ENCODE measurements at places on chromosomes 12 and 14.
A peak's percentile ranks its signal among the peaks of the same experiment; 100 is the strongest.

DNA sequence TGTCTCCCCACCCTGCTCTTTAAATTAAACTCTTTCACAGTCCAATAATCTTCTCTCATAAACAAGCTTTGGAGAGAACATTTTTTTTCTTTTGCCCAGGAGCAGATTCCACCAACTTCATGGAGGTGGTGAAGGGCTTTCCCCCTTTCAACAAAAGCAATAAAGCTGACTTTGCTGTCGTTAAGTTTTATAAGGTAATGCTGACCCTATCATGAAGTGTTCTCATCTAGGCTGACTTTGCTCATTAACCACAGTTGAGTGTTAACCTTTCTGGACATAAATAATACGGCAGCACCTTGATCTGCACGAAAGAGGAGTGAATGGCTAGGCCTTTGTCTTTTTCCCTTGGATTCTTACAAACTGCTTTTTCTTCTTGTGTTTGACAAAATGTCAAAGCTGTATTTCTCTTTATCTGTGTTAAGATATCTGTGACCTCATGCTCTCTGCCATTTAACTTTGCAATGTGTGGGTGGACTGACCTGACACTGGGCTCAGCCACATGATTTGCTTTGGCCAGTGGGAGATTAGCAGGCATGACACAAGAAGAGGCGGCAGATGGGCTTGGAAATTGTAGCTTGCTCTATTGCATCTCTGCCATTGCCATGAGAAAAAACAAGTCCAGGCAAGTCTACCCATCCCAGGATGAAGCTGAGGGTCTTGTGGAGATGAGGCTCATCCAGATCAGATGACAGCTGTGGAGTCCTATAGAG lies 470.9 kb upstream of the CCDC196 start:
- no peak for DNase-seq

GRCh38 chr12:108241986-108242703 lies 97.0 kb downstream of the CMKLR1 start:
- DNase-seq: no peak

DNA sequence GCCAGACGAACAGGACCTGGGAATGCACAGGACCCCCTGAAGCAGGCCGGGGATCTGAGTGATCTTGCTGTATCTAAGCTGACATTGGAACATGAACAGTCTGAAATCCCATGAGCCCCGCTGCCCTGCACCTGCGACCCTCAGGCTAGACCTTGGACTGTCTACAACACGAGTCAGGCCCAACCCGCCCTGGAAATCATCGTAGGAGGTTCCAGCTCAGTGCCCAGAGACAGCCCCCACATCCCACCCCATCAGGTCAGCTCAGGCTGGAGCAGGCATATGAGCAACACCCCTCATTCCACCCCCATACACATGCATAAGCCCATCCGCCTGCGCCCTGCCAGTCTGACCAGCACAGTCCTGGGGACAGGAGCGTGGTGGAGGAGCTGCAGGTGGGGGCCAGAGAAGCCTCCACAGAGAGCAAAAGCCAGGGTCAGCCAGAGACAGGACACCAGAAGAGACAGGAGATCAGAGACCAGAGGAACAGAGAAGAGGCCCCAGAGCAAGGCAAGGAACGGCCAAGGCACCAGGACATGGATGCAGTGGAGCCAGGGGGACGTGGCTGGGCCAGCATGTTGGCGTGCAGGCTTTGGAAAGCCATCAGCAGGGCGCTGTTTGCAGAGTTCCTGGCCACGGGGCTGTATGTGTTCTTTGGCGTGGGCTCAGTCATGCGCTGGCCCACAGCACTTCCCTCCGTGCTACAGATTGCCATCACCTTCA lies at the start of gene AQP6:
Gene AQP6 (plus strand): TSS at position 307 of the 720 bp plus-strand sequence. CDS start 227 bp downstream, at position 534.
- DNase-seq: peak; percentile 68

- no peak for DNase-seq
Measured at GRCh38 chr12:53232646-53233461, 845 bp upstream of the RARG start.

- no peak for DNase-seq
Measured at GRCh38 chr14:38108681-38109080, 99.0 kb upstream of the SSTR1 start.

DNA sequence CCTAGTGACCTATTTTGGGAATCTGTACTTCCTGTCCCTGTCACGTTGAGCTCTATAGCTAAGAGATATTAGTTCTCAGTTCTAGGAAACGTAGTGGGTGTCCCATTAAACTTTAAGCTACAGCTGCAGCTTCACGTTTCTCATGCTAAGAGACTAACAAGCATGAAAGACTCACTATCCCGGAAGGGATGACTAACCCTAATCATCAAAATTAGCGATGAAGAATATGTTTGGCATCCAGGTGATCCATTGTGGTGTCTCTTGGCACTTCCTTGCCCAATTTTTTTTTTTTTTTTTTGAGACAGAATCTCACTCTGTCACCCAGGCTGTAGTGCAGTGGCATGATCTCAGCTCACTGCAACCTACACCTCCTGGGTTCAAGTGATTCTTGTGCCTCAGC lies 11.0 kb upstream of the LALBA start:
- DNase-seq: no peak

DNA sequence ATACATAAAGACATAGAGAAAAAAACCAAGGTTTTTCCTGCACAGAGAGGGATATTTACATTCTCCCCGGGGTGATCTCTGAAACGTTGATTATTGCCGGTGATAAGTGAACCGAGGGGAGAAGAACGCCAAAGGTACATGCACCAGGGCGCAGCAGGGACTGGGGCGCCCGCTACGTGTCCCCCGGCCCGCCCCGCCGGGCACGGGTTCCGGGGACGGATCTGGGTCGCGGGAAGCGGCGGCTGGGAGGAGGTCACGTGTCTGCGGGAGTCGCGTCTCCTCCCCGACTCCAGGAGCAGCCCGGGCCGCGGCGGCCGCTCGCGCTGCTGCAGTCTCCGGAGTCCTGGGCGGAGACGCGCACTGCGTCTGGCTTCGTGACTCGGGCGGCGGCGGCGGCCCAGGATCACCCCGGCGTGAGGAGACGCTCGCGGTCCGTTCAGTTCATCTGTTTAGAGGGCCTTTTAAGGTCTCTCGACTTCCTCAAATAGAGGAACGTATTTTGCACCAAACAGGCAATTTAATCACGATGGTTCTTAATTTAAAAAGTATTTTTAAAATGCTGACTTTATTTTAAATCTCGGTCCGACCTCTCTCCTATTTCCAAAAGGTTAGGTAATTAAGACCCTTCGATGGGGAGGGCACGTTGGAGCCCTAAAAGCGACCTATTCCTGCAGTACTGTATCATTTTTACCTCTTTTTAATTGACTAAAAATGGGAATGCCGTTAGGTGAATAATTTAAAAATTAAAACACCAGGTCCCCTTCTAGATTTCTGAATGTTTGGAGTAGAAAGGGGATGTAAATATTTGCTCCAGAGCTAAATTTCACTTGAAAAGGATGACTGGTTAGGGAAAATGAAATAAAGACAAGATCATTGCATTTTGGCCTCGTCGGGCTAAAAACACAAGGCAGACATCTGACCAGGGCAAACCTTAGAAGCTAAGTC lies 1.8 kb upstream of the BHLHE41 start:
- DNase-seq: peak; percentile 88

GRCh38 chr12:121326996-121327674 lies 25.1 kb downstream of the ANAPC5 start:
- no peak for DNase-seq

- DNase-seq: no peak
Measured at GRCh38 chr12:76275511-76276093, 72.6 kb downstream of the BBS10 start.

- DNase-seq: no peak
Measured at GRCh38 chr12:9906873-9907272, 25.3 kb downstream of the CLEC2A start.

GRCh38 chr14:105497671-105498429 lies 6.8 kb downstream of the TEDC1 start:
- DNase-seq: no peak

- no peak for DNase-seq
Measured at GRCh38 chr12:109650808-109651207, 62.8 kb upstream of the FAM222A start.

GRCh38 chr14:94111276-94112095 lies 950 bp downstream of the IFI27 start:
- DNase-seq: no peak

- DNase-seq: no peak
Measured at GRCh38 chr14:71688576-71688975, 243.7 kb upstream of the RGS6 start.

- DNase-seq: no peak
Measured at GRCh38 chr14:93107453-93107852, 8.3 kb downstream of the ITPK1 start.

GRCh38 chr12:71392521-71393145 lies 47.0 kb upstream of the LGR5 start:
- no peak for DNase-seq

GRCh38 chr12:3199551-3200031 lies 122.4 kb downstream of the TSPAN9 start:
- no peak for DNase-seq

GRCh38 chr14:85482552-85482951 lies 47.4 kb upstream of the FLRT2 start:
- DNase-seq: no peak

DNA sequence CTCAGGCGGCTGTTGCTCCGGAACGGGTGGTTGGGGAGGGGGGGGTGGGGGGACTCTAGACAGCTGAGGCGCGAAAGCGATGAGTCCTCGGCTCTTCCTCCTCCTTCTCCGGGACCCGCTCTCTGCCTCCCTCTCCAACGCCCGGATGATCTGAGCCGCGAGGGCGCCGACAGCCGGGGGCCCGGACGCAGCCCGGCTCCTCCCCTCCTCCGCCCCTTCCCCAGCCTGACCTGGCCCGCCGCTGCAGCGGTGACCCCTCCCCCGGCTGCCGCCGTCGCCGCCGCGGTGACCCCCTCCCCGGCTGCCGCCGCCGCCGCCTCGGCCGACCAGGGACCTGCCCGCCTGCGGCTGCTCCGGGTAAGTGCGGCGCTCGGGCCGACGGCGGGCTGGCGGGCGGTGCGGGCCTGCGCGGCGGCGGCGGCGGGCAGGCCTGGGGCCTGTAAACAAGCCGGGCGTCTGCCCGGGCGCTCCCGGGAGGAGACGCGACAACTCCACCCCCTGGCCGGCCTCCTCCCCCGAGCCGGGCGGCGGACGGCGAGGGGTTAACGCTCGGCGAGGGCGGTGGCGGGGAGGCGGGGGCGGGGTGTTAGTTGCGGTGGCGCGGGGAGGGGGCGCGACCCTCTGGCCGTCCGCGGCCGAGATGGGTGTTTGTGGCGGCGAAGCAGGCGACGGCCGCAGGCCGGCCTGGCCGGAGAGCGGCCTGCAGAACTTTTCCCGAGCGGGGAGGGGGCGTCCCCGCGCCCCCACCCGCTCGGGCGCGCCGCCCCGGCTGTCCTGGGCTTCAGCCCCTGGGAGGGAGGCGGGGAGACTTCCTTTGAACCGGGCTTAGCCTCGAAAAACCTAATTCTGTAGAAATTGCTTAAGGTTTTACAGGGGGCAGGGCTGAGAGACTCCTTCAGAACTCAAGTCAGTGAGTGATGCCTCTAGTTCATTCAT lies 568 bp downstream of the PPM1A start:
- peak; percentile 89 for DNase-seq

GRCh38 chr12:66941150-66941549 lies 262.3 kb upstream of the GRIP1 start:
- no peak for DNase-seq

DNA sequence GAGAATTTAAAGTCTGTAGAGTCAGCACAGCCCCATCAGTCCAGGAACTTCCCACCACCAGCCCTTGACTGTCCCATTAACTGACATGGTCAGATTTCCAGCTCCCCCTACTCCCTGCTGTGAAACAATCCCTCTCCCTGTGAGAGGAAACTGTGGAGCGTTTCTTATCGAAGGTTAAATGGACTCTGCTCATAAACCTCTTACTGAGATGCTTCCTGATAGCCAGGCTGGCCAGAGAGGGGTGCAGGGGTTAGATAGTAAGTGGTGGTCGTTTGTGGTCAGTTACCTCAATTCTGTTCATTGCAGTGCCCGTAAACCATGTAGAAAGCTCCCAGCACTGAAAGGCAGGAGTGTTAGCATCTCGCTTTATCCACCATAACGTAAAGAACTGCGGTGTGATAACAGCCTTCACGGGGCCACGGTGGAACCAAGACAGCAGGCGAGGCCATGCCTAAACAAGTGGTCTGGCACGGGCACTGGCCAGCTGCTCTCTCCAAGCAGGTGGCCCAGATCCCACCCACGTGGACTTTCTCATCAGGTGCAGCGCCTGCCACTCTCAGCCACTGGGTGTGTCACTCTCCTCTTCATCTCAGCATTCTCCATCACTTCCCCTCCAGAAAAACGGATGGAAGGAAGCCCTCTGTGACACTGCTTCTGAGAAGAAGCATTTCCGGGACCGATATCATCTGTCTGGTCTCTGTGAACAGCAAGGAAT lies 102.2 kb downstream of the FBXL14 start:
- no peak for DNase-seq

GRCh38 chr12:4003576-4003975 lies 130.4 kb upstream of the PARP11 start:
- DNase-seq: no peak

GRCh38 chr14:41634286-41634685 lies 27.6 kb downstream of the LRFN5 start:
- DNase-seq: no peak

- no peak for DNase-seq
Measured at GRCh38 chr12:5524769-5525436, 93.0 kb downstream of the NTF3 start.

GRCh38 chr12:21223930-21224329 lies 92.9 kb downstream of the SLCO1B1 start:
- no peak for DNase-seq

DNA sequence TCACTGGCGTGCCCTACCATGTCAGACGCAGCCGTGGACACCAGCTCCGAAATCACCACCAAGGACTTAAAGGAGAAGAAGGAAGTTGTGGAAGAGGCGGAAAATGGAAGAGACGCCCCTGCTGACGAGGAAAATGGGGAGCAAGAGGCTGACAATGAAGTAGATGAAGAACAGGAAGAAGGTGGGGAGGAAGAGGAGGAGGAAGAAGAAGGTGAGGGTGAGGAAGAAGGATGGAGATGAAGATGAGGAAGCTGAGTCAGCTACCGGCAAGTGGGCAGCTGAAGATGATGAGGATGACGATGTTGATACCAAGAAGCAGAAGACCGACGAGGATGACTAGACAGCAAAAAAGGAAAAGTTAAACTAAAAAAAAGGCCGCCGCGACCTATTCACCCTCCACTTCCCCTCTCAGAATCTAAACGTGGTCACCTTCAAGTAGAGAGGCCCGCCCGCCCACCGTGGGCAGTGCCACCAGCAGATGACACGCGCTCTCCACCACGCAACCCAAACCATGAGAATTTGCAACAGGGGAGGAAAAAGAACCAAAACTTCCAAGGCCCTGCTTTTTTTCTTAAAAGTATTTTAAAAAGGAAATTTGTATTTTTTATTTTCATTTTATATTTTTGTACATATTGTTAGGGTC lies 13.2 kb downstream of the TRIP11 start:
- DNase-seq: no peak
